ENCODE measurements at places on chromosomes 7 and 10. TPM values are rescaled to one million over a fixed set of nuclear protein-coding genes. Genes with fewer than 3 reads are reported as not detected.

DNA sequence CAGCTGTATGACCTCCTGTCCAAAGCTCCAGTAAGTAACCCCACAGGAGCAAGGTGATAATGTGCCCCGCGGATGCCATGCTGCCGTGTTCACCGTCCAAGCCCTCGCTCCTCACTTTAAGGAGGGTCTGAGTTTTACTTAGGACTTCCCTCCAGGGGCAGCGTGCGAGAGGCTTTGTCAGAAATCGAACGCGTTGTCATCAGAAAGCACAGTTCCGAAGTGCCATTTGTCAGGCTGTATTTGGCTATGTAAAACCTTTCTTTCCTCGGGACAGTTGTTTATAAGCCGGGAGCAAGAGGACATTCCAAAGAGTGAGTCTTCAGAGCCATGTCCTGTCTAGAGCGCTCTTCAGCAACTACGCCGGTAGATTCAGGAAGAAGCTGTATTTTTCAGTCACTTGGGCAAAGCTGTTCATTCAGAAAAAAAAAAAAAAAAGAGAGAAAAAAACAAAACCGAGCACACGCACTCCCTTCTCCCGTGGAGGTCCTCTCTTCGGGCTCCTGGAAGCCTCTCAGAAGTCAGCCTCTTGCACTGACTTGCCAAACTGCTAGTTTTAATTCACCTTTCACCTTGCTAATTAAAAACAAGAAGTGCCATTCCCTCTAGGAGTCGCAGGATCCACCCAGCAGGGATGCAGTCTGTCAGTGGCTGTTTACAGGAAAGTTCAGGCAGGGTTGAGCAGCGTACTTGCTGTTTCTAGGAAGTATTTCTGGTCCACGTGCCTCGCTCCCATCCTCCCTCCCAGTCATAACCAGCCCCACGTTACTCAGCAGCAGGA, at the start of gene SEMA3E:
SEMA3E (minus strand) TSS at position 676 of the 778 bp plus-strand sequence.
- H3K36me3 ChIP-seq: no peaks in the 10 kb centered on the region
- H3K27me3 ChIP-seq: no peaks in the 10 kb centered on the region
- DNase-seq: peak; percentile 38
- peak within 1 kb of the TSS; percentile 48 for H3K4me3 ChIP-seq
- H3K4me1 ChIP-seq: no peaks in the 10 kb centered on the region
- no peak within 1 kb of the TSS for H3K27ac ChIP-seq

- DNase-seq: peak; percentile 100
- H3K27me3 ChIP-seq: no peaks in the 10 kb centered on the region
- peak overlapping the region; percentile 64 for H3K4me3 ChIP-seq
- H3K36me3 ChIP-seq: no peaks in the 10 kb centered on the region
- peak overlapping the region; percentile 91 for H3K27ac ChIP-seq
- peaks cover 26% of the 10 kb centered on the region for H3K4me1 ChIP-seq
Measured at GRCh38 chr7:138002096-138002827, 376 bp upstream of the CREB3L2 start.

DNA sequence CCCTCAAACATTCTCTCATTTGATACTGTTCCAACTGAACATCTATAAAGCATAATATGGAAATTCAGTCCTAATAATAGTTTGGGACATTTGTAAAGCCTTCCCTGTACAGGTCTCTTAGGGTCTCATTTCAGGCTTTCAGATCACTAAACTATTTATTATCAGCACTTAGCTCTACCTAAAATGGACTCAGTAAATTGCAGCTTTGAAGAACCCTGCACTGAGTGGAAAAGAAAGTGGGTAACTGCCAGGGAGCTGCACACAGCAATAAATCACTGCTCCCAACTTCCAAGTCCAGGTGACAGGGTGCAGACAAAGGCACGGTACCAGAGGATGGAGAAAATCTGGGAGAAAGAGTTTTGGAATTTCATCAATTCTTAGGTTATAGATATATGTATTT, 164.9 kb upstream of the AOAH start:
- peaks cover 19% of the 10 kb centered on the region for H3K4me1 ChIP-seq
- H3K4me3 ChIP-seq: no peak overlapping the region
- no peaks in the 10 kb centered on the region for H3K27me3 ChIP-seq
- H3K27ac ChIP-seq: no peak overlapping the region
- peak; percentile 24 for DNase-seq

- no peak overlapping the region for H3K27ac ChIP-seq
- no peaks in the 10 kb centered on the region for H3K36me3 ChIP-seq
- H3K4me3 ChIP-seq: no peak overlapping the region
- no peaks in the 10 kb centered on the region for H3K4me1 ChIP-seq
- no peak for DNase-seq
Measured at GRCh38 chr10:111972109-111972508, 211.5 kb downstream of the GPAM start.

Gene MEIG1
- total RNA-seq: not detected

Gene PAPSS2
- total RNA-seq: 2.4 TPM

- no peak overlapping the region for H3K4me3 ChIP-seq
- H3K4me1 ChIP-seq: peaks cover 18% of the 10 kb centered on the region
- peak; percentile 87 for DNase-seq
Measured at GRCh38 chr10:78579995-78580394, 488.8 kb upstream of the ZMIZ1 start.

Gene HOXA4
- not detected for total RNA-seq

DNA sequence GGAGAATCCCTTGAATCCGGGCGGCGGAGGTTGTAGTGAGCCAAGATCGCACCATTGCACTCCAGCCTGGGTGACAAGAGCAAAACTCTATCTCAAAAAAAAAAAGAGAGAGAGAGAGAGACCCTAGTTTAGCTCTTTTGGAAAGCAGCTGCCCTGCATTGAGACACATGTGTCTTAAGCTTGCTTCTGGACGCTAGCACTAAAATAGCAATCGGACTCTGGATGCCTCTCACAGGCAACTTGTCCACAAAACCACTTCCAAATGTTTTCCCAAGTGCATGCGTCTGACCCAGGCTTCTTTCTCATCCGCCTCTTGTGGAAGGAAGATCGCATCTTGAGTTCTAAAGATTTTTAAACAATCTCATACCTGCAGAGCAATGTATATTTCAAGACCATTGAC, 182.7 kb downstream of the CUX1 start:
- H3K27ac ChIP-seq: peak overlapping the region; percentile 63
- peak; percentile 44 for DNase-seq
- H3K36me3 ChIP-seq: no peaks in the 10 kb centered on the region
- H3K4me3 ChIP-seq: no peak overlapping the region
- no peaks in the 10 kb centered on the region for H3K27me3 ChIP-seq
- H3K4me1 ChIP-seq: peaks cover 16% of the 10 kb centered on the region

GRCh38 chr10:34704526-34705184, 110.4 kb downstream of the PARD3 start:
- H3K4me3 ChIP-seq: no peak overlapping the region
- no peaks in the 10 kb centered on the region for H3K27me3 ChIP-seq
- no peak for DNase-seq
- peaks cover 23% of the 10 kb centered on the region for H3K4me1 ChIP-seq
- H3K27ac ChIP-seq: no peak overlapping the region

GRCh38 chr7:5602734-5603133, 178.7 kb downstream of the RNF216 start:
- H3K4me3 ChIP-seq: no peak overlapping the region
- peaks cover 18% of the 10 kb centered on the region for H3K36me3 ChIP-seq
- no peak for DNase-seq
- H3K27ac ChIP-seq: no peak overlapping the region
- no peaks in the 10 kb centered on the region for H3K27me3 ChIP-seq

Gene CALD1
- total RNA-seq: 22.6 TPM

All from cardiac muscle cell (in vitro differentiated cells and primary cell).